Suprapubic skin (tissue), 4 donors: ENCODE measurements at places on chromosomes 2 and 18.

DNA sequence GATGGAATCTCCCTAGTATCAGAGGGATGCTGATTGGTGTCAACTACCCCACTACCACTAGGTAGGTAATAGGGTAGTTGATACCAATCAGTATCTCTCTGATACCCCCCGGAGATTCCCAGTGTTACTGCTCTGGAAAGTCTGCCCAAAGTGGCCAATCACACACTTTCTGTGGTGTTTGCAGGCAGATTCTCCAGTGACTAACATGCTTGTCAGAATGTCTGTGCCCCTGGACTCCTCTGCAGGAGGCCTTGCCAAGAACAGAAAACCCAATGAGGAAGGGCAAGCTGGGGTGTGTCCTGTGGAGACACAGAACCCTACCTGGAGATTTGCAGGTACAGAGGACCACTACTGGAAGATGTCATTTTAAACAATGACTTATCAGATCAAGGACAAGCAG lies 135.1 kb downstream of the RIT2 start:
- no peak for DNase-seq

GRCh38 chr18:58400331-58400870 lies 228.5 kb downstream of the ALPK2 start:
- no peak for DNase-seq

DNA sequence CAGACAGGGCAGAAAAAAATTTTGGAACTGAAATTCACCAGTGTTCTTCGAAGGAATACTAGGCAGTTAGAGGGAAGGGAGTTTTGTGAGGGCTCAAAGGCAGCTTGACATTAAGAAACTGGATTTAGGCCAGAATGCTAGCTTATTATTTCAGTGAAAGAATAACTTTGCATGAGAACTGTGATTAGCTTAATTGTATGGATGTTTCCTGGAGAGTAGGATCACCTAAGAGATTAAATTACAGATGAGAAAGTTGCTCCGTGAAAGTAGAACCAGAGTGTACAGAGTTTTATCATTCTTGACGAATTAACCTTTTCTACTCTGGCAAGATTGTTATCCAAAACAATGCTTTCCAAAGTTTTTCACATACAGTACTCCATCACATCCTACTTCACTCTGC lies 6.2 kb downstream of the SPAG16 start:
- no peak for DNase-seq

- no peak for DNase-seq
These were observed 94.1 kb downstream of the PRPF40A start for GRCh38 chr2:152623076-152623740.

GRCh38 chr2:33302348-33302747 lies 174.1 kb upstream of the RASGRP3 start:
- no peak for DNase-seq

- no peak for DNase-seq
These were observed 75.2 kb downstream of the CABLES1 start for GRCh38 chr18:23210526-23210925.

- DNase-seq, result no peak
These were observed 16.0 kb upstream of the TMEM37 start for GRCh38 chr2:119415630-119416029.

GRCh38 chr2:65320042-65320725 lies 92.6 kb downstream of the ACTR2 start:
- no peak for DNase-seq

DNA sequence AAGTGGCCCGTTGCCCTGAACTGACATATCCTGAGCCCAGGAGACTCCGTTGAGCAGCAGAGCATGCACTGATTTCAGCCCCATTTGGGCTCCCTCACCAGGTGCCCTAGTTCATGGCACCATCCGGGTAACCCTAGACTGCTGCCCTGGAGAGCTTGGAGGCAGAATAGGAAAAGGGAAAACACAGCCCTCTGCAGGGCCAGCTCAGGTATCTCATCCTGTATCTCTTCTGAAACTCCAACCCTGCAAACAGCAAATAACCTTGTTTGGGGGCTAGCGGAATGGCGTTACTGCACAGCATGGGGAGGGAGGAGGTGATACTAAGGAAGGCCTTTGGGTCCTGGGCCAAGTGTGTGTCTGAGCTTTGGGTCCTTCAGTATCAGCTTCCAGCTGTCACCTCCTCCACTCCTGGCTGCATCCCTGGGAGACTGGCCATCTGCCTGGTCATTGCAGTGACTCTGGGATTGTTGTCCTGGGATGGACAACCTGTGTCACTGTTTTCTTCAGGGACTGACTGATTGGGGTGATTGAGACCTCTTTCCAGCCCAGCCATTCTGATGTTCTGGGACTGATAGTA lies 233.8 kb upstream of the SKOR2 start:
- DNase-seq, result no peak

DNA sequence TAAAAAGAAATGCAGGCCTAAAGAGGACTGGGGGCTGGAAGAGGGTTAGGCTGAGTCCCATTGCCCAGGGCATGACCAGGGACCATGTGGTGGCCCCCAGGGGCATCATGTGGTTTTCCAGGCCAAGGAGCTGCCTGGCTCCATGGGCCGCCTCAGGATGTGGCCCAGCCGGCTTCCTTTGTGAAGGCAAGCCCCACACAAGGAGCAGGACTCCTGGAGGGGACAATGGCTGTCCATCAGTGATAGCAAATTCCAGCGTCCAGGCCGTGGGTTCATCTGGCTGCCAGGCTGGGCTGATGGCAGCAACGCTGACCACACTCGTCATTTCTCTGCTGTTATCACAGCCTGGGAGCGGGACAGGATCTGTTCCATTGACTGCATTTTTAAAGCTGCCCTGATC lies 82.5 kb downstream of the GBX2 start:
- no peak for DNase-seq

DNA sequence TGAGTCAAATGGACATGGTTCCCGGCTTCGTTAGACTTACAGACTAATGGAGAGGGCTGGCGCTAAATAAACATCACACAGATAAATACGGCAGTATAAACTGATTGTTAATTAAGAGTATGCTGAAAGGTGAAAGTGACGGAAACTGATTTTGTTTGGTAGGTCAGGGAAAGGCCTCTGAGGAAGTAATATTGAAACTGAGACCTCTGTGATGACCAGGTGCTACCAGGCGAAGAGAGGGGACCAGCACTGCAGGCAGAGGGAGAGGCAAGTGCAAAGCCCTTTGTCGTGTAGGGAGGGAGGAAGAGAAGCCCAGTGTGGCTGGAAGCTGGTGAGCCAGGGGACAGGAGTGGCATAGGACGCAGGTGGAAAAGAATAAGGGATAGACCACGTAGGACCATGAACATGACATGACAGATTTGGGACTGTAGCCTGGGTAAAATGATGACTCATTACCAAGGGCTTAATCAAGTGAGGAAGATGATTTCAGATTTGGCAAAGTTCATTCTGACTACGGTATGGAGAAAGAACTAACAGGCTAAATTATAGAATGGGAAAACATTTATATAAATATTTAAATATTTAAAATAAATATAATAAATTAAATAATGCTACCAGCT lies 433.1 kb downstream of the NCKAP5 start:
- DNase-seq, result no peak

DNA sequence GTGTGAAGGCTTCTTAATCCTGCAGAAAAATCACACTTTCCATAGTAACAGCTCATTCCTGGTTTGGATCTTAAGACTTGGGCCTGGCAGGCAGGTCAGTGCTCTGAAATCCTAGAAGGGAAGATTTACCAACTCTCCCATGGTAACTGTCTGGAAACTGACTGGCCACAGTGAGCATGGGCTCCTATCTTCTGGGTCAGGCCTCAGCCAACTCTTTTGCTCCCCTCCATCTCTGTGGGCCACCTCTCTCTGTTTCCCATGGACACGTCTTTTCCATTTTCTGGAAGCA lies 86.7 kb downstream of the ACAA2 start:
- no peak for DNase-seq

- DNase-seq, result no peak
These were observed 209.2 kb upstream of the SMAD2 start for GRCh38 chr18:48139431-48140347.

GRCh38 chr18:31303771-31304170 lies 14.2 kb upstream of the DSG1 start:
- DNase-seq, result no peak

DNA sequence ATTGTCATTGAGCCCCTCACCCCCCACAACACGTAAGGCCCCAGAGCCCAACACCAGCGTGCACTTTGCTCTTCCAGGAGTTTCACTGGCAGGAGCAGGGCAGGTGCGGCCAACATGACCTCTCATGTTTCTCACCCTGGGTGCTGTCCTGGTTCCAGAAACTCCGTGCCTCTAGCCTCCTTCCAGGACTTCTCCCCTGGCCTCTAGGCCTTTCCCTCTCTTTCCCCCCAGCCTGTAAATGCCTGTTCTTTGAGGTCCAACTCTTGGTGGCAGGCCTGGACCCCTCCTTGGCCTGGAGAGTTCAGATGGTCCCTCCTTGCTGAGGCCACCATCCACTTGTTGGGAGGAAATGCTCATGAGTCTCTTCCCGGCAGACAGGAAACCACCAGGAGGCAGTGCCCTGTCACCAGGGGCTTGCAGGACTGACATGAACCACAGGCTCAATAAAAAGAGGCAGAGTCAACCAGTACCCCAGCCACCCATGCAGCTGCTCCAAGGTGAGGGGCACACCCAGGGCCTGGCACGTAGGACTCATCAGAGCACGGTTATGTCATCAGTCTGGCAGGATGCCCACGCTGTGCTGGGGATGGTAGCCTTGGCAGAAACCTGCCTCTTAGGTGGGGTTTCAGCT lies 1.5 kb downstream of the MALL start:
- DNase-seq, result peak; percentile 82

DNA sequence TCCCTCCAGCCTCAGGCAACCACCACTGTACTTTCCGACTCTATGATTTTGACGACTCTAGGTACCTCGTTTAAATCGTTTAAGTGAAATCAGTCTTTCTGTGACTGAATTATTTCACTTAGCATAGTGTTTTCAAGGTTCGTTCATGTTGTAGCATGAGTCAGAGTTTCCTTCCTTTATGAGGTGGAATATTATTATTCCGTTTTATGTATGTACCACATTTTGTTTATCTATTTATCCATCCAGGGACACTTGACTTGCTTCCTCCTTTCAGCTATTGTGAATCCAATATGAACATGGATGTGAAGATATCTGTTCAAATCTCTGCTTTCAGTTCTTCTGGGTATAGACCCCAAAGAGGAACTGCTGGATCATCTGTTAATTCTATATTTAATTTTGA lies 19.1 kb downstream of the IL1R2 start:
- DNase-seq, result no peak

GRCh38 chr18:70195852-70196434 lies 9.5 kb downstream of the RTTN start:
- no peak for DNase-seq

DNA sequence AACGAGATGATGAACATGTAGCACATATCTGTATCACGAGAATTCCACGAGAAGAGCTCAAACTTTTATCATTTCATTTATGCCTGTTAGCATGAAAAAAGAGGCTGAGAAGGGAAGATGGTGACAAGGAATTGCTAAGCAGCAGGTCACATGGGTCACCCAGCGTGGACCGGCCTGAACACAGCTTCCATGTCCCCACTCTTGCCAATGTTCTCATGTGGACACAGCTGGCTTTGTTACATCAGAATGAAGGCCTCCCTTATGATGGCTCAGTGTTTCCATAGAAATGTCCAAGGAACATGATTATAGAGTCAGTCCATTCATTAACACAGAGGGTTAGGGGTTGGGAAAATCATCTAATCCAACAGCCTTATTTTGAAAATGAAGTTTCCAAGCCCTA lies 215.4 kb downstream of the CMPK2 start:
- no peak for DNase-seq

DNA sequence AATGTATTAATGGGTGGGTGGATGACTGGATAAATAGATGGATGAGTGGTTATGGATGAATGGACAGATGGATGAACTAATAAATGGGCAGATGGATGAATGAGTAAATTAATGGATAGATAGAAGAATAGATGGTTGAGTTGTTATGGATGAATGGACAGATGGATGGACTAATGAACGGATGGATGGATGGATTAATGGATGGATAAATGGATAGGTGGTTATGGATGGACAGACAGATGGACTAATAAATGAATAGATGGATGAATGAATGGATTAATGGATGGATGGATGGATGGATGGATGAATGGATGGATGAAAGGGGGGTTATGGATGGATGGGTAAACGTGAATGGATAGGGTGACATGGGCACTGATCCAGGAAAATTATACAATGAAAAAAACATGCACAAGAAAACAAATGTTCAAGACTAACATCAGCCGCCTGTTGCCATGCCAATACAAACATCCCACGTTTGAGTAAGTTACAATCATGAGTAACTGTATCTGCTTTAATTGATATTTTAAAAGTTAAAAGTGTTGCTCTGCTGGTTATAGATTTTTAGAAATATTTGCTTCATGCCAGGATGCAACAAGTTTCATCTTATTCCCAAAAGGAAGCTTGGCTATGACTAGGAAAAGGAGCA lies 20.8 kb downstream of the PXDN start:
- DNase-seq, result no peak

DNA sequence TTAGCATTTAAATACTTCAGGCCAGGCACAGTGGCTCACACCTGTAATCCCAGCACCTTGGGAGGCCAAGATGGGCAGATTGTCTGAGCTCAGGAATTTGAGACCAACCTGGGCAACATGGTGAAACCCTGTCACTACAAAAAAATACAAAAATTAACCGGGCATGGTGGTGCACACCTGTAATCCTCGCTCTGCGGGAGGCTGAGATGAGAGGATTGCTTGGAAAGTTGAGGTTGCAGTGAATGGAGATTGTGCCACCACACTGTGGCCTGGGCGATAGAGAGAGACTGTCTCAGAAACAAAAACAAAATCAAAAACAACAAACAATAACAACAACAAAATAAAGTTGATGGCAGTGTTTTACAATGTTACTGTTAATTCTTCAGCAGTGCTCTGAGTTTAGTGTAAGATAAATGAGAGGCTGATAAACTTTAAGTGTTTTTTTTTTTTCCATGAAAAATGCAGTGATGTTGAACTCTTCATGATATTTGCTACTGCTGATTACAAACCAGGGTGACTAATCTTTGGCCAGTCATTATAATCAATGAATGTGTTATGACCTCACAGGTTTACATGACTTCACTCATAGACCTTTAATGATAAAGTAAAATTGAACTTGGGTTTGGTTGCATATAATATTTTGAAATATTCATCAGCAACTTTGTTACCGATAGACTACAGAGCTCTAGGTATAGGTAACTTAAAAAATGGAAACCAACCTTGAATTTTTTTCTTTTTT lies 2.5 kb downstream of the ITGAV start:
- no peak for DNase-seq

GRCh38 chr2:54482715-54483114 lies 26.6 kb downstream of the SPTBN1 start:
- peak; percentile 83 for DNase-seq
